MM.1S (cell line): ENCODE measurements at places on chromosomes 6 and 20.

- DNase-seq: no peak
Observed at GRCh38 chr20:20896606-20897005, 184.2 kb upstream of the RALGAPA2 start.

- no peak for DNase-seq
Observed at GRCh38 chr20:10799735-10800134, 125.9 kb upstream of the JAG1 start.

- DNase-seq: no peak
Observed at GRCh38 chr6:63589952-63590411, 17.7 kb downstream of the LOC128125822 start.

- DNase-seq: peak; percentile 49
Observed at GRCh38 chr20:62219992-62220665, at the start of gene HRH3. TSS of gene HRH3 (minus strand) at chr20:62220278. CDS start at chr20:62219970, 308 bp downstream.

- DNase-seq: no peak
Observed at GRCh38 chr6:80376411-80376810, 269.9 kb downstream of the BCKDHB start.

DNA sequence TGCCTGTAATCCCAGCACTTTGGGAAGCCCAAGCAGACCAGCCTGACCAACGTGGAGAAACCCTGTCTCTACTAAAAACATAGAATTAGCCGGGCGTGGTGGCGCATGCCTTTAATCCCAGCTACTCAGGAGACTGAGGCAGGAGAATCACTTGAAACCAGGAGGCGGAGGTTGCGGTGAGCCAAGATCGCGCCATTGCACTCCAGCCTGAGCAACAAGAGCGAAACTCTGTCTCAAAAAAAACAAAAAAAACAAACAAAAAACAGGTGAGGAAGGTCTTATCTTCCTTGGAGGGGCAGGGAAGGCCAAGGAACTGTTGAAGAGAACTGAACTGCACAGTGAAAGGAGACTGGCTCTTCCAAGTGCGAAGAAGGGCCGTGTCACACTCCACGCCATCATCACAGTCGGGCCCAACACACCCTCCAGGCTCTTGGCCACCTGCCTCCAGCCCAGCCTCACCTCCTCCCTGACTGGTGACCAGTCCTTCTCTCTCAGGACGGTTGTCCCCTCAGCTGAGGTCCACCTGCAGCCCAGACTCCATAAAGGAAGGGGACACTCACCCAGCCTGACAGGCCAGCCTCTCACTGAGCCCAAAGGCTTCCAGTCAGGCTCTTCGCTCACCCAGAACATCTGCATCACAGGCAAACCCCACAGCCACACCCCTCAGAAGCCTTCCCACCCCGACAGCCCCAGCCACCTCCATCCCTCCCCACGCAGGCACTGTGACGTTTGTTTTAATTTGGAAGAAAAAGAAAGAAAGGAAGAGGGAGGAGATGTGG, 4.1 kb downstream of the ZC3H12D start:
- DNase-seq: no peak
